GM20000 (cell line): ENCODE measurements at places on chromosomes 11 and 22.

GRCh38 chr11:61962213-61963015, 5.0 kb downstream of the FTH1 start:
- no peak for DNase-seq

- DNase-seq: no peak
These were observed 17.8 kb downstream of the SGSM3 start for GRCh38 chr22:40388231-40388630.

DNA sequence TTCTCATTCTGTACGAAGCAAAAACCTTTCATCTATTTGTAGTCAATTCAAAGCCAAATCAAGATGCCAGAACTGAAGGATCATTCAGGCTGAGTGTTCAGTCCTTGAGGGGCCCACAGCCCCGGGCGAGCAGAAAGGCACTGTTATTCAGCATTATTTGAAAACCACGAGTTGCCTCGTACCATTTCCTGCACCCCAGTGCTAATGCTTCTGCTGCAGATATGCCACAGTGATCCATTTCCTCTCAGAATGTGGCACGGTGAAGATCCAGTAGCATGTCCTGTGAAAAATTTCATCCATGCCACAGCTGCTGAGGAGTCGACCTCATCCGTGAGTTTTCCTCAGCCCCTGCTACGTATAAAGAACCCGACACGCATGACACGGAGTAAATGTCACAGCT, 85.4 kb downstream of the OSBP2 start:
- DNase-seq: no peak

DNA sequence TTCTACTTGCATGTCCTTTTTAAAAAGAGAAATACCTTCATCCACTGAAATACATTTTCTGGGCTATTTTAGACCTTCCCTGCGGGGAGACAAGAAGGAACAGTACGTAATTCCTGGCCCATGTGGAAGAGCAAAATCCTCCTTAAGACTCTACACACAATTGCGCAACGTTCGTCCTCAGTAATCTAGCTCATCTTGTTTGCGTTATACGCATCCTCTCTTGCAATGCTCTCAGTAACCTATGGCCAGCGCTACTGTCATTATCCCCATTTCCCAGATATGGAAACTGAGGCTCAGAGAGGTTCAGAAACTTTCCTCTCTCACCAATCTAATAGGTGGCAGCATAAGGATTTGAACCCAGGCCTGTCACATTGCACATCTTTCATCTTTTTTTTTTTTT, 54.6 kb downstream of the RPUSD4 start:
- no peak for DNase-seq

DNA sequence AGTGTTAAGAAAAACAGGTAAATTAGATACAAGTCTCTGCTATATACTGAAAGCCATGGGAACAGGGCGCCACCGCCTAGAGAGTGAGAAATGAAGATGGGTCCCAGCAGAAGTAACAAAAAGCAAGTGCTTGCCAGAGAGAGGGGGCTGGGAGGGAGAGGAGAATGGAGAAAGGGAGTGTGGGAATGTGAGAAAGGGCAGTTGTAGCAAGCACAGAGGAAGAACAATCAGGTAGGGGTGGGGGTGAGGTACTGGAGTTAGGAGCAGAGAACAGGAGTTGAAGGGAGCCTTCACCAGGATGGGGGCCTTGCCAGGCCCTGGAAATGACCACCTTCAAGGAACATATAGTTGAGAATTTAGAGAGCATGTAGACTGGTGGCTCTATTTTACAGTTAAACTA, 66.8 kb downstream of the TCF20 start:
- no peak for DNase-seq

- DNase-seq: no peak
These were observed 24.1 kb downstream of the FZD4 start for GRCh38 chr11:86930957-86931547.
